ENCODE measurements at places on chromosomes 12 and 14.
A peak's percentile ranks its signal among the peaks of the same experiment; 100 is the strongest.

DNA sequence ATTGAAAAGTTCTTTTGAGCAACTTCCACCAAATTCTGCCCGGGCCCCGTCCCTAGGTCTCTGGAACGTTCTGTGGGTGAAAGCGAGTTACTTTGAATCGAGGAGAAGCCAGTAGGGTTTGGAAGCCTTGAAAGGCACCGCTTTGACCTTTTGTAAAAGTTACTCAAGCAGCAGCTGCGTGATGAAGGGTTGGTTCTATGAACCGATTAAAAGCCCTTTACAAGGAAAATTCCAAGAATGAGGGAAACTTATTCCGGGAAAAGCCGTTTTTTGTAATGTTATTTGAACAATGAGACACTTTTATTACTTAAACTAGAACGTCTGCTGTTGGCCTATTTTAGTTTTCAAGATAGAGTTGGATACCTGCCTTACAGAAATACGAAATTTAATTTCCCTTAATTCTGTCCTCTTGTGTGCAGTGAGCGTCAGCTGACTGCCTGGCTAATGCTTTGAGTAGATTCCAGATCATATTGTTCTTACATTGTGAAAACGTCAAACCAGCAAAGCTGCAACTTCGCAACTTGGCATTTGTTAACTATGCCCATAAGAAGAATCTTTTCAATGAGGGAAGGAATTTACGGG, 906 bp downstream of the LARP4 start:
- DNase-seq: peak; percentile 54

- DNase-seq: no peak
Observed at GRCh38 chr14:43591776-43592175, 915.3 kb downstream of the FSCB start.

DNA sequence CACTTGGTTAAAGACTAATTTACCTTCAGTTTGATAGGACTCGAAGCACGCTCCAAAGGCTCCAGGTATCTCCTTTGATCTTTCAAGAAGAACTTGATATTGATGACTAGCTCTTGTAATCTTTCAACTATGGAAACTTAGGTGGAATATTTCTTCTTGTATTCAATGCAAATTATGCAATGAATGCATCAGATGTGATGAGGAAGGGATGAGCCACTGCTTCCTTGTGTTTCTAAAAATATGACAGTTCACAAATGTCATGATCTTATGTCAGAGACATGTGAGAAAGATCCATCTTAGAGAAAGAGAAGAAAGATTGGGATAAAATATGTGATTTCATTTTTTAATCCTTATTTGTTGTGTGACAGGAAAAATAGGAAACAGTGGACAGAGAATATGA, 9.9 kb downstream of the RNASE9 start:
- no peak for DNase-seq

- no peak for DNase-seq
Observed at GRCh38 chr14:99143793-99144192, 128.2 kb downstream of the BCL11B start.

DNA sequence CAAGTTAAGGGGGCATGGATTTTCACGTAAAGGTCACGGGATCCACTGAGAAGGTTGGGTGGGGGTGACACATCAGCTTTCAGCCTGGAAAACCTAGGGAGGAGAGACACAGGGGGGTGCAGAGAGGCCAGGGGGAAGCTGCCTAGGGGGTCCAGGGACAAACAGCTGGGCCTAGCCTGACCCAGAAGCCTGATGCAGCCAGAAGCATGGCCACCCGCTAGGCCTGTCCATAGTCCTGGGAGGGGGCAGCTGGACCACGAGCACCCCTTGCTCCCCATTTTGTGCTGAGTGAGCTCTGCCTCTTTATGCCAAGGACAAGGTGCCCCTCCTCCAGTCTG, 322.7 kb upstream of the RTL1 start:
- DNase-seq: no peak

- no peak for DNase-seq
Observed at GRCh38 chr12:92844151-92844763, 84.8 kb downstream of the EEA1 start.

- no peak for DNase-seq
Observed at GRCh38 chr12:28574746-28575592, 384.7 kb downstream of the CCDC91 start.

GRCh38 chr12:11136075-11136474, 1.6 kb upstream of the TAS2R30 start:
- DNase-seq: no peak

DNA sequence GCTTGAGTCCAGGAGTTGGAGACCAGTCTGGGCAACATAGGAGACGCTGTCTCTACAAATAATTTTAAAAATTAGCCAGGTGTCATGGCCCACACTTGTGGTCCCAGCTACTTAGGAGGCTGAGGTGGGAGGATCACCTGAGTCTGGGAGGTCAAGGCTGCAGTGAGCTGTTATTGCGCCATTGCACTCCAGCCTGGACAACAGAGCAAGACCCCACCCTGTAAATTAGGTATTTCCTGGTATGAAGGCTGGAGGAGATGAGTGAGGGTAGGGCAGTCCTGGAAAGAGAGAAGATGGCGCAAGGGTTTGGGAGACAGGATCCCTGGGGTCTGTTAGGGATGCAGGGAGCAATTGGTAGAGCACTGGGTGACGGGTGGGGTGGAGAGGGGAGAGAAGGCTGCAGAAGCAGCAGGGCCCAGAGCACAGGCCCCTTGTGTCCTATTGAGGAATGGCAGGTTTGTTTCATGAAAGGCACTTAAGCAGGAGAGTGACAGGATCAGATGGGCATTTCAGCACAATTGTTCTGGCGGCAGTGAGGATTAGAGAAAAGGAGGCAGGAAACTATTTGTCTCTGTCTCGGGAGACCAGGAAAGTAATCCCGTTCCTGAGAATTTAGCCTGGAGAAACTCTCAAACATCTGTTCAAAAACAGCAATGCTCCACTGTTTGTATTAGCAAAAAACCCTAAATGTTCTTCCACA, 47.2 kb upstream of the KTN1 start:
- DNase-seq: no peak

- no peak for DNase-seq
Observed at GRCh38 chr14:103492156-103492925, 30.3 kb downstream of the CKB start.

DNA sequence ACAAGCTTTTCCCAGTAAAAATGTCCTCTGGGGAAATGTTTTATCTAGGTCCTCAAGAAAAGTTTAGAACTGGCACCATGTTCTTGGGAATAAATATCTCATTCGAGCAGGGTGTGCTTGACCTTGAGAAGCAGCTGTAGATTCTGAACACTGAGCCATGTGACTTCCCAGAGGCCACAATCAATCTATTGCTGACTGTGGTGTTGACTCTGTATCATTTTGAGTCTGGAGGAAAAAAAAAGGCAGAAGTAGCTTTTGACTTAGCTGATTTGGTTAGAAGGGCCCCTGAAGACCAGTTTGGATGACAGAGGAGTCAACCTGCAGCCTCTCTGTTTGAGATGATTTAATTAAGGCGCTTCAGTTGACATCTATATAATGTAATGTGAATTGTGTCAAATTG, 592.4 kb upstream of the SEL1L start:
- no peak for DNase-seq

GRCh38 chr12:43062201-43062895, 472.8 kb upstream of the PRICKLE1 start:
- DNase-seq: no peak

DNA sequence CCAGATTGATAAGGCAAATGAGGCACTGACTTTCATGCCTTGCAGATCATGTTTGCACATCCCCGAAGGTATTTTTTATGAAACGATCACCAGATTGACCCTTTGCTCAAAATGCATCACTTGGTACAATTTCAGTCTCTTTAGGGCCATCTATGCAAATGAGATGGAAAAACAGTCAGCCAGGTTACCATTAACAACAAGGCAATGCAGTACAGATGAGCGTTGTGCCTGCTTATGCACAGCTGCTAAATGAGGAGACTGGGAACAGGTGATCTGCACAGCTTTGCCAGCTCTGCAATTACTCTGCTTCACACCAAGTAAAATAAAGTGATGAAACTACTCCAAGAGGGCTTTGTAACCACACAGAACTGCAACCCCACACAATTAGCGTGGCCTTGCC, 26.1 kb upstream of the PLEKHG7 start:
- no peak for DNase-seq

GRCh38 chr14:103624860-103625259, 4.2 kb upstream of the KLC1 start:
- no peak for DNase-seq

- no peak for DNase-seq
Observed at GRCh38 chr12:71665090-71665463, 976 bp downstream of the THAP2 start.

- DNase-seq: no peak
Observed at GRCh38 chr12:91804533-91804932, 341.1 kb downstream of the BTG1 start.

DNA sequence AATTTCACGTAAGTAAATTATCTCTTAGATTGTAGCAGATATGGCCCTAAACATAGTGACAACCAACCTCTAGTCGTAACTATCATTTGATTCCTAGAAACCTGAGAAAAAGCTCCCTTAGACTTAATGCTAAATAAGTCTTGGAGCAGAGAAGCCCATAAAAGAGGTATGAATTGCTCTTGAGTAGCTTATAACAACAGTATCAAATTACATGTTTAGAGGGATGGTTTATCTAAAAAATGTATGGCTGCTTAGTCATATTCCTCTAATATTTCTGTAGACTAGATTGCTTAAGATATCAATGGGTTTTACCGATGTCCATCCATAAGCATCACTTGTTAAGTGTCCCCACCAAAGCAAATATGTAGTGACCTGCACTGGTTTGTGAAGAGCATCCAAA, 259.7 kb downstream of the NELL2 start:
- DNase-seq: no peak

GRCh38 chr14:52020866-52021717, 31.7 kb downstream of the RTRAF start:
- DNase-seq: no peak

DNA sequence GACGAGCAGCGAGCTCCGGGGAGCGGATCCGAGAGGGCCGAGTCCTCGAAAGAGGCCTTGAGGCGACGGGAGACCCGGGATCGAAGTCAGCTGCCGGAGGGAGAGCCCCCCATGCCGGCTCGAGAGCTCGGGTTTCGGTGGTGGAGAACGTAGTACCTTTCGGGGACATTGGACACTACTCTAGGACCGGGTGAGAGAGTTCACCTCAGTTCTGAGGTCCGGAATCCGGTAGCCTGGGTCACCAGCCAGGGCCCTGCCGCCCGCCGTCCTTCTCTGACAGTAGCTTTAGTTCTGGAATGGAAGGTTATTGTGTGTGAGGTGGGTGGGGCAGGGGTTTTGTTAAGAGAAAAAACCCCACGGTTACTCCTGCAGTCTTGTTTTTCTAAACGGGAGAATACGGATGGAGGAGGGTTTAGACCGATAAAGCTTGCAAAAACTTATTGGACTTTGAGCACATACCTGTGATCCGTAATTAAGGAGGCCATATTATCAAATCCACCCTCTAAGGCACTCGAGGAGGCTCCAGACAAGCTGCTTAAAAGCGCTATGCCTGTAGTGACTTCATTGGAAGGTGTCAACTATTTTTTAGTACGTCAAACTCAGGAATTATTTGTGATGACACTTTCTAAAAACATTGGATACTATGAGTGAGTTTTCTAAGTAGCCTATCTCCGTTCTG, 765 bp downstream of the SCYL2 start:
- peak; percentile 6 for DNase-seq

- peak; percentile 64 for DNase-seq
Observed at GRCh38 chr14:89429199-89430181, 12.5 kb upstream of the FOXN3 start.

DNA sequence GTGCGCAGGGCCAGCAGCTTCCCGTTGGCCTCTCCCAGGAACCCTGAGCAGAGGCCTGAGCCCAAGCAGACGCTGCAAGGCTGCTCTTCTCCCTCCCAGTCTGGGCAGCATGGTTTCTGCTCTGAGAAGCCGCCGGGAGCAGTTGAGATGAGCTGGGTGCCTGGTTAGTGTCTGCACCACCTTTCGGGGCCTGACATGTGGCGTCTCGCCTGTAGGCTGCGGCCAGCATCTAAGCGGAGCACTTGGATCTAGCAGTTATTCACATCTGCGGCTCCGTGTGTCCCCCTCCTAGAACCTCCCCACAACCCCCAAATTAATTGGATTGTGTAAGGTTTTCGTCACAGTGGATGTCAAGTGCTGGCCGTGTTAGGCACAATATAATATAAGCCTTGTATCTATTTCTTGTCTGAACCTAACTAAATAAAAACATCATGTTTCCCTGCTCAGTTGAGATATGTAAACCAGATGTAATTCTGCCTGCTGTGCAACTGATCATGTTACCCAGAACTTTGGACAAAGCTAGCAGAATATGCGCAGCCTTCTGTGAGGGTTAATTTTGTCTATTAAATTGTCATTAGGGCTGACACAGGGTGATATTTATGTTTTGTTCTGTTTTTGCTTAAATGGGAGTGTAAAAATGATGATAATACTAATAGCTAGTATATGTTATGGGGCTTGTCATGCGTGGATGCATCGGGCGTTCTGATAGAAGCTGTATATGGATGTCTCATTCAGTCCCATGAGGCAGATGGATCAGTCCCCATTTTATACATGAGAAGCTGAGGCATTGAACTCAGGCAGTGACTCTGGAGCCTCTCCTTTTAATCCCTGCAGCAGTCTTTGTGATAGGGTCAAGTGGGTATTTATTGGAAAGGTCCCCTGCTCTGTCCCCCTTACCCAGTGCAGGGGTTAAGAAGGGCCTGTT, 45.8 kb downstream of the ELK3 start:
- no peak for DNase-seq

- no peak for DNase-seq
Observed at GRCh38 chr12:106764220-106764619, 10.3 kb upstream of the RIC8B start.

GRCh38 chr14:75907756-75908359, 73.9 kb downstream of the TGFB3 start:
- no peak for DNase-seq

DNA sequence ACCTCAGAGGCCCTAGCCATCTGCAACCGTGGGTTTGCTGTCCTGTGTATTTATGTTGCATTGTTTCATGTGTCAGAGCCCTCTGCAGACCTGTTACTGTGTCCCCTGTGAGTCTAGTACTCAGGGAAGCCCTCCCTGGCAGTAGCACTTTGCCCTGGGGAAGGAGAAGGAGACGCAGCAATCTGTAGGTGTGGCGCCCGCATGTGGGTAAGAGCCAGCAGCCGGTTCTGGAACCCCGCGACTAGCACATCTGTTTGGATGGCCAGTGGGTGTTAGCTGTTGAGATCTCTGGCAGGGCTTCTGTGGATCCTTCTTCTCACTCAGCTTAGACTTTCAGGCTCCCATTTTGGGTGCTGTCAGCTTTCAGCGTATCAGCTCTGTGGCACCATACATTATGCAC, 57.0 kb downstream of the TECPR2 start:
- DNase-seq: no peak

DNA sequence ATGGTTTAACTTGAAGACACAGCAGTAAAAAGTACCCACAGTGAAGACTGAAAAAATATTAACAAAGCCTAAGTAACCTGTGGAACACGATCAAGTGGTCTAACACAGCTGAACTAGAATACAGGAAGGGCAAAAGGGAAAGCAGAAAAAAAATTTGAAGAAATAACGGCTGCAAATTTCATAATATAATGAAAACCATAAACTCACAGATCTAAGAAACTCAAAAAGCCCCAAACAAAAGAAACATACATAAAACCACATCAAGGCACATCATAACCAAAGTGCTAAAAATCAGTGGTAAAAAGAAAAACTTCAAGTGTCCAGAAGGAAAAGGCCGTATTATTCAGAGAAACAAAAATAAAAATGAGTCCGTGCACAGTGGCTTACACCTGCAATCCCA, 30.9 kb downstream of the SPPL3 start:
- DNase-seq: no peak

Measured in Ammon's horn (tissue), 1 donor.